ENCODE measurements at places on chromosomes 16 and 17. TPM values are rescaled to one million over a fixed set of nuclear protein-coding genes. Genes with fewer than 3 reads are reported as not detected.

The ACAP1 gene
- total RNA-seq = 30.7 TPM

The PCTP gene
- total RNA-seq = 18.0 TPM

The CCDC200 gene
- total RNA-seq = not detected

The IRX3 gene
- total RNA-seq = 1.7 TPM

The CCL16 gene
- not detected for total RNA-seq

The TEX2 gene
- 13.4 TPM for total RNA-seq

The C1QTNF8 gene
- not detected for total RNA-seq

Data from GM23338 (cell line).